MM.1S (cell line): ENCODE measurements at places on chromosomes 5 and 9.

DNA sequence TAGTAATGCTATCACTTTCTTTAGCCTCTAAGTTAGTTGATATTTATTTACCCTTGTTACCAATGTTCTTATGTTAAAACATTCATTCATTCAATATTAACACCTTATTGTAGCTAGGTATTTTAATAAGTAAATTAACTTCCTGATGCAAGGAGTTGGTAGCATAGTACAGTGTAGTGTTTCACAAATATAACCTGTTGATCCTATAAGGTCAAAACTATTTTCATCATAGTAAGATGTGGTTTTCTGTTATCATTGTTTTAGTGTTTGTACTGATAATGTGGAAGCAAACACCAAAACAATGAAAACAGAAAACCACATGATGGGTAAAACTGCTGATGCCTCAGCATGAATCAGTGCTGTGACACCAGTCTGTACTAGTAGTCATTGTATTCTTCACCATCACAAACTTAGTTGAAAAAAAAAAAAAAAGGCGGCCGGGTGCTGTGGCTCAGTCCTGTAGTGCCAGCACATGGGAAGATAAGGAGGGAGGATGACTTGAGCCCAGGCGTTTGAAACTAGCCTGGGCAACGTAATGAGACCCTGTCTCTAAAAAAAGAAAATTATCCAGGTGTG is 36.5 kb downstream of the ZCCHC7 start:
- DNase-seq = peak; percentile 43

- peak; percentile 85 for DNase-seq
These were observed 696 bp downstream of the ZFP62 start for GRCh38 chr5:180860273-180860886.

DNA sequence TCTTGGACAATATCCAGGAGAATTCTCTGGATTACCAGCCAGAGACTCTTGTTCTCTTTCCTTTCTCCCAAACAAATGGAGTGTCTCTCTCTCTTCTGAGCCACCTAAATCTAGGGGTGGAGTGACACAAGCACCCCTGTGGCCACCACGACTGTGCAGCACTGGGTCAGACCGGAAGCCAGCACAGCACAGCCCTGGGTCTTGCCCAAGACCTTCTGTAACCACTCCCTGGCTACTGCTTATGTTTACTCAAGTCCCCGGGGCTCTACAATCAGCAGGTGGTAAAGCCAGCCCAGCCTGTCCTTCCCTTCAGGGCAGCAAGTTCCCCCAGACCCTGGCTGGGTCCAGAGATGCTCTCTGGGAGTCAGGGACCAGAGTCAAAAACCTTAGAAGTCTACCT is 110.0 kb upstream of the TUT7 start:
- peak; percentile 36 for DNase-seq

GRCh38 chr9:96061293-96061987 is 185.9 kb downstream of the ERCC6L2 start:
- DNase-seq = no peak
